ENCODE measurements at places on chromosomes 1 and 21. TPM values are rescaled to one million over a fixed set of nuclear protein-coding genes. Genes with fewer than 3 reads are reported as not detected.

SH3BGRL3 gene
- 12.2 TPM for total RNA-seq

LCE2C gene
- not detected for total RNA-seq

C1orf87 gene
- 0.71 TPM for total RNA-seq

- H3K27ac ChIP-seq = no peak overlapping the region
- peaks cover 2% of the 10 kb centered on the region for H3K27me3 ChIP-seq
- H3K4me3 ChIP-seq = no peak overlapping the region
- H3K4me1 ChIP-seq = peaks cover 45% of the 10 kb centered on the region
These were observed 57.3 kb upstream of the CASZ1 start for GRCh38 chr1:10853701-10854100.

- no peaks in the 10 kb centered on the region for H3K36me3 ChIP-seq
- H3K27me3 ChIP-seq = peaks cover 2% of the 10 kb centered on the region
- H3K4me3 ChIP-seq = no peak overlapping the region
- no peak for DNase-seq
- H3K27ac ChIP-seq = no peak overlapping the region
These were observed 6.1 kb upstream of the PSMA5 start for GRCh38 chr1:109432336-109432735.

Measured in muscle of leg (tissue), 16 donors.